ENCODE measurements at places on chromosomes 12 and 14.
A peak's percentile ranks its signal among the peaks of the same experiment; 100 is the strongest.

GRCh38 chr12:106492857-106493256 is 89.9 kb upstream of the RFX4 start:
- no peak for DNase-seq

DNA sequence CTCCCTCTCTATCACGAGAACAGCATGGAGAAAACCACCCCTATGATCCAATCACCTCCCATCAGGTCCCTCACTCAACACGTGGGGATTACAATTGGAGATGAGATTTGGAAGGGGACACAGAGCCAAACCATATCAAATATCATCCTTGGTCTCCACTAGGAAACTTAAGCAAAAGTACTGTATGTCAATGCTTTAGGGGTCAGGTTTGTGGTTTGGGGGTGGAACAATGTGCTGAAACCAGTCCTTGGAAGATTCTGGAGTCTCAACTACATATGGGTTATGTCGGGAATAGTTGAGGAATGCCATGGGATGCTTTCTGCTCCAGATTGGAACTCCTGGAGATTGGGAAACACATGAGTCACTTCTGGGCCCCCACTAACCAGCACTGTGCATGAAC is 48.3 kb upstream of the CCDC63 start:
- no peak for DNase-seq

DNA sequence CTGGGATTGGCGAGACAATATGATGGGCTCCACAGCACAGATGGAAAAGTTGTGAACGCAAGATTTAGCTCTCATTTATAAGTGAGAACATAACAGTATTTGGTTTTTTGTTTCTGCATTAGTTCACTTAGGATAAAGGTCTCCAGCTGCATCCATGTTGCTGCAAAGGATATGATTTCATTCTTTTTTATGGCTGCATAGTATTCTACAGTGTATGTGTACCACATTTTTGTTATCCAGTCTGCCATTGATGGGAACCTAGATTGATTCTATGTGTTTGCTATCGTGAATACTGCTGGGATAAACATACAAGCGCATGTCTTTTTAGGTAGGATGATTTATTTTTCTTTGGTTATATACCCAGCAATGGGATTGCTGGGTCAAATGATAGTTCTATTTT is 23.6 kb downstream of the TBK1 start:
- DNase-seq, result no peak

GRCh38 chr12:81626406-81626805 is 132.7 kb downstream of the PPFIA2 start:
- DNase-seq, result no peak

DNA sequence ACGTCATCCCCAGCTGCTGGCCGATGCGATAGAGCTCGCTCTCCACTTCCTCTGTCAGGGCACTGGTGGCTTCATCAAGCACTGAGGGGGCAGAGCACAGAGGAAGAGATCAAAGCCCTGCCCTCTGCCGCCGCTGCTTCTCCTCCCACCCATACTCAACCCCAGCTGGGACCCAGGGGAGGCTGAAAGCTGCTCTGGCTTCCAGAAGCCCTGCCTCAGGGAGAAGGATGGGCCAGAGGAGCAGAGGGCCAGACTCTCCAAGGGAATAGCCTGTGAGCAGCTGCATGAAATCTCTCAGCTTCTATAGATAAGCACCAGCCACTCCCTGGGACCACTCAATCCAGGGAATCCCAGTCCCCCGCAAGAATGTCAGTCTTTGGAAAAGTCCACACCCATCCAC is 16.0 kb downstream of the ABCD4 start:
- DNase-seq, result no peak

DNA sequence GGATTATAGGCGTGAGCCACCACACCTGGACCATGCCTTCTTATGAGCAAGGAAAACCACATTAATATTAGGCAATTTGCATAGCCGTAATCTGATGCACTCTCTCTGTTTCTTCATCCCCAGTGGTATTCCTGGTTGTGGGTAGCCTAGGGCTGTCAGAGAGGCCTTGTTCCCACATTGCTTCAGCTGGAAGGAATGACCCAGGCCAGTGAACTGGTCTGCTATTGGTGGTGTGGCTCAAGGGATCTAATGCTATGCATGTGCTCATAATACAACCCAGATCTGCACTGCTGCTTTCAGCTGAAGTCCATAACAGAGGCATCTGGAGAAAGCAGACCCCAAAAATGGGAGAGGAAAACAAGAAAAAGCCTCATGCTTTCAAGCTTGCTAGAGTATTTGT is 33.1 kb upstream of the G2E3 start:
- DNase-seq, result no peak

DNA sequence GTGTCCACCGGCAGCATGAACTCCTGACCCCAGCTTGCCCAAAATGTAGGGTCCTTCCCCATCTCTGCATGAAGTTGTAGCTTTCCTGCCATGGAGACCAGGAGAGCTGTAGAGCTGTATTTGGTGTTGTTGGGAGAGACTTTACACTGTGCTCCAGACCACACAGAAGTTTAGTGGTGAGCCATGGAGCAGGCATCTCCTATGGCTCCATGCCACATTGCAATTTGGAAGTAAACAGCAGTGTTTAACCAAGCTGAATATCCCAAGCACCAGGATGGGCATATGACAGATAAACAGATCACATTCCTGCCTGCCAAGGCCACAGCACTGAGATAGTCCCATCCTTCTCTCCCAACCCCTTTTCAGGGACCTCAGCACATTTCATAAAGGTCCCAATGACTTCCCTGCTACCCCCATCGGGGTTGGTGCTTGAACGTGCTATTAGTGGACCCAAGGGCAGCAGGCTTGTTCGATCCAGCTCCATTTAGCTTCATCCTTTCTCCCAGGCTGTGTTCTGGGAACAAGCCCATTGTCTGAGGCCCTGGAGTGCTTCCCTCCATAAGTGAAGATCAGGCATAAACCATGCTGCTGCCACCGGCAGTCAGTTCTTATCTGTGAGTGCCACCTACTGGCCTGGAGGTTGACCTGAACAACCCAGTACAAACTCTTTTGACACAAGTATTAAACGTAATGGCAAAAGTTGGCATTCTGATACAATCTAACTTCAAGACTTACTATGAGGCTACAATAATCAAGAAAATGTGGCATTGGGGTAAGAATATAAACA is 172.3 kb upstream of the ATXN7L3B start:
- peak; percentile 22 for DNase-seq

DNA sequence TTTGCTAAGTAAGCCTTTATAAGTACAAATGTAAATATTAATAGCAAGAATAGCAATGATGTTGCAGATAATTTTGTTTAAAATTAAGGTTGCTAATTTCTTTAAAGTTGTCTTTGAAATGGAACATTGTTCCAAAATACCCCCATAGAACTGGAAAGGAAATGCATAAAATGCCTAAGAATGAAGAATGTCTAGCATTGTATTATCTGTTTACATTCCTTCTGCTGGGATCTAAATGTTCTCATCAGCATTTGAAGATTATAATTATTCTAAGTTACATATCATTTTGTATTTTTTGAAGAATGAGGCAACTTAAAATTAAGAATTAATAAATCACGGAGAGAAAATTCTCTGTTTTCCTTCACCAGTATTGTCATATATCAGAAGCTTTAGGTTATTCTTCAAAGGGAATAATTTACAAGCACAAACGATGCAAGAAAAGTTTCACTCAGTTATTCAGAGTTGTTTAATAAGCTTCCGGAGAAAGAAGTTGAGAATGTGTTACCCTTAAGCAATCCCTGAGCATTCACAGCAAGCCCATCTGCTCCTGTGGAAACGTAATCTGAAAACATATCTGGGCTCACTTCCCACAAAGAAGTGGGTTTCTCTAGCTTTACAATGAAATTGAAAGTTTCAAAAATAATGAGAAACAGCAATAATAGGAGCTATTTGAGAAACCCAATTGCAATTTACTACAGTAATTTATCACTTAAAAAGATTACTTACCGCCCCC is 21.3 kb downstream of the SLC6A15 start:
- DNase-seq, result no peak

- no peak for DNase-seq
Measured at GRCh38 chr12:13538136-13538535, 341.6 kb downstream of the EMP1 start.
